ENCODE measurements at places on chromosomes 4 and X. TPM values are rescaled to one million over a fixed set of nuclear protein-coding genes. Genes with fewer than 3 reads are reported as not detected.

Gene AVPR2
- not detected for total RNA-seq

DNA sequence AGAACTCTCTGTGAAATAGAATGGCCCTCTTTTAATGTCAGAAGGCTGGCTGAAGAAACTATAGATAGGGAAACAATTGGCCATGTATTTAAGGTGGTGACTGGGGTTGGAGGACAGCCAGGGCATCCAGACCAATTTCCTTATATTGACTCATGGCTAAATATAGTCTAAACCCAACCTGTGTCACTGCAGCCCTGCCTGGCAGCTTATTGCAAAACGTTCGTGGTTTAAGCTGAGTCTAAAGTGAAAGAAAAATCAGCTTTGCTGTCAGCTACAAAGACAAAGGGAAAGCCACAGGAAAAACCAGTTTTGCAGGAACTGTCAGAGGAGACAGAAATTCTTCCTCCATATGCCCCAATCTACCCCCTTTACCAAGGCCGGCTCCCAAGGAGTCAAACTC is 902.8 kb upstream of the NDST4 start:
- DNase-seq: no peak

Gene MAGEB17
- not detected for total RNA-seq

Gene MAP7D2
- 0.08 TPM for total RNA-seq

DNA sequence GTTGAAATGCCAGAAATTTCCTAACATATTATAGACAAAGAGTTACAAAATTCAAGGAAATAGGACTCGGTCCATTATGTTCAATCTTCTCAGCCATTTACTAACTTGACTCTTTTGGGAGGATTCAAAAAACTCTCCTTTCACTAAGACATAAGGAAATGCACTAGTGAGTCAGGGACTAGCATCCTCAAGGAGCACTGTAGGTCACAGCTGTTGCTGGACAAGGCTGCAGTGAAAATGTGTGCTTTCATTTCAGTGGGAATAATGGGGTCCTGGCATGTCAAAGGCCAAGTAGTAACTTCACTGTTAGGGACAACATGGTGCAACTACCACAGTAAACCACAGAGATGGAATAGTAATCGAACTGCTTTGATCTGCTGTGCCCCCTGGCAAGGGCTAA is 56.9 kb upstream of the ABCG2 start:
- no peak for DNase-seq

Gene GAGE1
- not detected for total RNA-seq

DNA sequence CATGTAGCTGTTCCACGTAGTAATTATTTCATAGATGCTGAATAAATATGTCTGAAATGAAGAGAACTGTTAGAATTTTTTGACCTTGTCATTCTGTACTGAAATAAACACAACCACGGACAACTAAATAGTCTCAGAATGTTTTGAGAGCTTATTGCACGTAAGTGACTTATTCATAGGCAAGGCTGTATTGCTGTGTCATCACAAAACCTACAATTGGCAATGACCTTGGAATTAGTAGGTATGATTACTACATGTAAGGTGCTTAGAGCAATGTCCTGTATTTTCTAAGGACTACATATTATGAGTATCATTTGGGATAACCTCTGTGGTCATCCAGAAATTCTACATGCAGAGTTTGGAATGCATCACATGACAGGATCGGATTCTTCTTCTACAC is 237.2 kb upstream of the PUDP start:
- no peak for DNase-seq

DNA sequence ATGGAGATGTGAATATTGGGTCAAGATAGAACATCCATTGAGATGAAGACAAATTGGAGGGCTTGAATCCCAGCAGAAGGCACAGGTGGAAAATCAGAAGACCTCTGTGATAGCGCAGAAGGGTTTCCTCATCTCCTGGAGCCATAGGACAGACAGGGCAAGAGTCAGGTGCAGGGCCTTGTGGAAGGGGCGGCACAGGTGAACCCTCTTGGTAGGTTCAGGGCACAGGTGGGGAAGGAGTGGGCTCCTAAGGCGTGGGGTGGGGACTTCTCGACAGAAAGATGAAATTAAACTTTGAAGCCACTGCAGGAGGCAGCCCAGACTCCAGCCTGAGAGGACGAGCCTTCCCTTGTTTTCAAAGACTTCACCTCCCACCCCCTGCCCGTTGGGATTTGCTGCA is 9.3 kb upstream of the RGS12 start:
- DNase-seq: no peak

- DNase-seq: no peak
Observed at GRCh38 chr4:76511947-76512346, 76.9 kb downstream of the SHROOM3 start.

GRCh38 chr4:66653937-66654336 is 891.4 kb downstream of the CENPC start:
- no peak for DNase-seq

Gene ARHGAP6
- 16.1 TPM for total RNA-seq

- DNase-seq: no peak
Observed at GRCh38 chr4:173119818-173120217, 48.8 kb upstream of the GALNT7 start.

DNA sequence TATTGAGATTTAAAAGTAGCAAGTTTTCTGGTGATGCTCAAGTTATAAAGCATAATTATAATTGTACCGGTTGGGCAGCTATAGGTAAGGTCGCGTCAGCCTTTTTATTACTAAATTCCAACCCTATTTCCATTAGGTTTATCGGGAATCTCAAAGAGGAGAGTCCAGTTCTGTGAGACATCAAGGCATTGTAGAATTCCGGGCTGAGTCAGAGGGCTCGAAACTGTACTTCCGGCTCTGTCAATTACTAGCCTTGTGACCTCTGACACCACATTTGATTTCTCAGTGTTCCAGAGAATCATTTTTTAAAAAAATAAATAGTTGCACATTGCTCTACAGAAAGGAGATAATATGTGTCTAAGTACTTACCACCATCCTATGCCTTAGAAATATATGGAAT is 4.3 kb downstream of the IL1RAPL1 start:
- no peak for DNase-seq

DNA sequence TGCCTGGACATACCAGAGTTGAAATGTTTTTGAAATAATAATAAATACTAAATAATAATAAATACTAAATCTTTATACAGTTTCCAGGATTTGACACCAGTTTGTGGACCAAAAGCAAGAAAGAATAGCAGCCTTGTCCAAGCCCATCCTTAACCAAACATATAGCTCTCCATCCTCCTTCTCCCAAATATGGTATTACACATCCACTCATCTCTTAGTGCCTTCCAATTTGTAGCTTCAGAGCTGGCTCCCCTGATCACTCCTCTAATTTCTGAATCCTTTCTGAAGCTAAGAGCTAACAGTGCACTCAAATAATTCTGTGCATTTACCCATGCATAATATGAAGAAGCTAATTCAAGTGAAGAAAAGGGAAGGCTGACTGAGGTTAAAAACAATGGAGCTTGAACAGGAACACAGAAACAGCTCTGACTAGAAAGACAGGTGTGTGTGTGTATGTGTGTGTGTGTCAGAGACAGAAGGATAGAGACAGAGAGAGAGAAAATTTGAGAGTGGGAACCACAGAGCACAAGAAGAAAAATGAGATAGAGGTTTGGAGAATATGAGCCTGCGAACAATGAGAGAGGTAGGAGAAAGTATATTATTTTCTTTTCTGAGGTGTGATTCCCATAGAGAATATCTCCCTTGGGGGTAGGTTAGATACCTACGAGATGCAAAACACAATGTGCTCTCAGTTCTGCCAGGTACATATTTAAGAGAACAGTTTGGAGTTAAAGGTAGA is 123.5 kb downstream of the CAMK2D start:
- DNase-seq: no peak

- DNase-seq: no peak
Observed at GRCh38 chr4:30855232-30855631, 135.1 kb downstream of the PCDH7 start.

GRCh38 chrX:47218920-47219815 is 687 bp downstream of the CDK16 start:
- DNase-seq: peak; percentile 34

Gene SOWAHB
- not detected for total RNA-seq

Gene ARMCX2
- 0.55 TPM for total RNA-seq

Gene ENPEP
- not detected for total RNA-seq

- no peak for DNase-seq
Observed at GRCh38 chr4:127410201-127410600, 222.6 kb upstream of the INTU start.

DNA sequence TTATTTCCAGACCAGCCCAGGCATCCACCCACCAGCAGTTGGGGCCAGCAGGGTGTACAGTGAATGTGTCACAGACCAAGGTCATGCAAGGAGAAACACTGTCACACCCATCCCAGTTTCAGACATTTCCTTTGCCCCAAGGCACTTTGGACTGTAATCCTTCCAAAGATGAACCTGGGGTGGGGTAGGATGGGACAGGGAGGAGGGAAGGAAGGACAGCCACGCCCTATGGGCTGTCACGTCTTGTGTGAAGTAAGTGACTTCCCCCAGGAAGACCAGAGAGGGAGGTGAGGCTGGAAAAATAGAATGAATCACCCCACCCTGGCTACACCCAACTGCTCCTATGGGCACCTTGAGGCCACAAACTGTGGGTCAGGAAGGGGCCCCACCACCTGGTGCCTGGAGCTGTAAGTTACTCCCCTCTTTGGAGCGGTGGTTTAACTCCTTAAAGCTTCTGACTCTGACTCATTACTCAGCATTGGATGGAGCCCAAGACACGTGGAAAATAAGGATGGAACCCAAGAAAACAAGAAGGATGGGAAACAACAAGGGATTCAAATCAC is 349.9 kb upstream of the KLF3 start:
- DNase-seq: no peak

Gene SLC26A1
- 0.21 TPM for total RNA-seq

- no peak for DNase-seq
Observed at GRCh38 chrX:150409964-150410363, 46.8 kb downstream of the MAMLD1 start.

Gene TBX22
- total RNA-seq: not detected

Gene ANXA10
- not detected for total RNA-seq

DNA sequence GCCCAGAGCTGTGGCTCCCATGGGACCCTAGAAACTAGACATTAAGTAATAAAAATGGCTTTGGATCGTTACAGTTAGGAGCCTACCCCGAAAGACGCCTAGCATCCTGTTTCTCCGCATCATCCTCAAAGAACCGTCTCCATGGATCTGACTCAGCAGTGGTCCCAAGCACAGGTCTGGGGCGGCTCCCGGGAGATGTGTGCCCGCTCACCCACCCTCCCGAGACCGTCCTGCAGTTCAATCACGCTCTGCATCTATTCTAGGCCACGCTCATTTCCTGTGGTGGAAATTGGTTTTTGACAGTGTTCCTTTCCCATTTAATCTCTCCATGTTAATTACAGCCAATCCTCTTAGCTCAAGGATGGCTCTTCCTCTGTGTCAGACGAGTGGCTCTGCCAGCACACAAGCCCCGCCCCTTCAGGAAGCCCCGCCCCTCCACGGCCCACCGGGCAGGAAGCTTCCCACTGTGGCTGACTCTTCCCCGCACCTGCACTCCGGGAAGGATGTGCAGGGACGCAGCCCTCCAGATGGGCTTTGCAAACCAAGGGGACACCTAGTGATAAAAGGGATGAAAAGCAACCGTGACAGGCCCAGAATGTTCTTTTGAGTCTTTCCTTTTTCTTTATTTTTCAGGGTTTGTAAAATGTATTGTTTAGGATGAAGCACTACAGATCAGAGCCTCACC is 34.5 kb upstream of the HELT start:
- DNase-seq: no peak

Gene CENPVL2
- not detected for total RNA-seq

DNA sequence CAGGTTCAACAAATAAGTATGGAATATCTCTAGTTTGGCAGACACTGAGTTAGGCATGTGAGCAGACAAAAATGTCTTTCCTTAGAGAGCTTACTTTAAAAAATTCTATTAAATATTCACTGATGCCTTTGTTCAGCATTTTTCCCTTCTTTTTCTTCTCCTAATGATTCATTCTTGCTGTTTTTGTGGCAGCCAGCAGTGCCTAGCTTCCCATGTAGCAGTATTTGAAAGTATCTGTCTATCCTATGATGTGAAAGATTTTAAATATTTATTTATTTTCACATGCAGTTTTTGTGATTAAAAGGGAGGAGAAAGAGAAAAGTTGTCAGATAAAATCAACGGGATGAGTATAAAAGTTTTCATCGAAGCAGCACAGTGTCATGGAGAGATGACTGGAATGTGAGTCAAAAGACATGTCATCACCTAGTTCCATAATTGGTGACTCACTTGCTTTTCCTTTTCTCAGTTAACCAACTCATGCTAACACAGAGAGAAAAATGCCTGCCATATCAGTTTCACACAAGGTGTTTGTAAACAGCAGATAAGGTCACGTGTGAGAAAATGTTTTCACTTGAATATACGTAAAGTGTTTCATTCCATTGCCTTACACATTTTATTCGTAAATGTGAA is 69.8 kb downstream of the BMPR1B start:
- no peak for DNase-seq

- DNase-seq: no peak
Observed at GRCh38 chrX:132710656-132711155, 221.9 kb upstream of the MBNL3 start.

Gene CDS1
- total RNA-seq: 0.76 TPM

GRCh38 chr4:136709897-136710296 is 822.4 kb downstream of the PCDH18 start:
- no peak for DNase-seq

Gene UCP1
- total RNA-seq: not detected

DNA sequence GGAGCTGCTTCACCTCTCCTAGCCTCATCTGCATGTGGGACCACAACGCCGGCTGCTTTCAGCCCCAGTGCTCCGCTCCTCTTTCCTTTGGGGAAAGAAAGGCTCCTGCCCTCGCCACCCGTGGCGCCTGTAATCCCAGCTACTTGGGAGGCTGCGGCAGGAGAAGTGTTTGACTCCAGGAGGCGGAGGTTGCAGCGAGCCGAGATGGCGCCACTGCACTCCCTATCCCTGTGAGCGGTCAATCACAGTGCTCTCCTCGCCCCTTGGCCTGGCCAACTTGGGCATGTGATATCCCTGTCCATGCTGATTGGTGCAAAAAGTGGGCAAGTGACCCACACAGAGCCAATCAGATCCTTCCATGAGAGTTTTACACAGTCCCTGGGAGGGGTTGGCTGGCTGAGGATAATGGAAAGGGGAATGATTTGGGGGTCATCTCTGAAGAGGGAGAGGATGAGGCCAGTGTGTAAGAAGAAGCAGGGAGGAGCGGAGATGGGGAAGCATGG is 56.2 kb downstream of the WFS1 start:
- no peak for DNase-seq
